HFF-Myc (cell line): ENCODE measurements at places on chromosomes 5 and 9.

DNA sequence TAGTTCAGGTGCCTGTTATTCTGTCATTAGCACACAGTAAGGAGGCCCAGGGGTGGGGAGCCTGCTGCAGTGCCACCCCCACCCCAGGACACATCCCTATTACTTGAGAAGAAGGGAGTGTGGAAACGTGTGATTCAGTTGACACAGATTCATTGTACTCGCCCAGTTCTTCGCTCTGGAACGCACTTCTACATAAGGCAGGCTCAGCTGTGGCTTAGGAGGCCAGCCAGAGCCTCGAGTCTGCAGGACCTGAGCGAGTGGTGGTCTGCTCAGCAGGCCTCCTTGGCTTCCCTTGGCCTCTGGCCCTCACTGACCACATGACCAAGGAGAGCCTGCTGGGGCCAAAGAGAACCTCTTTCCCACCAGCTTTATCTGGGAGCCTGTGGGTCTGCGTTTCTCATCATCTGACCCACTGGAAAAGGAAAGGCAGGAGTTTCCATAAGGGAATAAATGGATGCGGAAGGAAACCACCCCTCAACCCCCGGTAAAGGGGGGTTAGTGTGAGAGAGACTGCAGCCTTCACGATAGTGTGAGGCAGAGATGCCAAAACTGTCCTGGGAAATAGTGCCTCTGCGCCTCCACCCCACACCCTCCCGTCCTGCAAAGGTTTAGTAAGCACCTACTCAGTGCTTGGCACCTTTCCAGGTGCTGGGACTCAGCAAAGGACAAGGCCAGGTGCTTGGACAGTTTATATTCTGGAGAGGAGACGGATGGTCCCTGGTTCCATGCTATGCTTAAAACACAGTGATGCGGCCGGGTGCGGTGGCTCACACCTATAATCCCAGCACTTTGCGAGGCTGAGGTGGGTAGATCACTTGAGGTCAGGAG is 73.7 kb downstream of the PPARGC1B start:
- no peak for DNase-seq

DNA sequence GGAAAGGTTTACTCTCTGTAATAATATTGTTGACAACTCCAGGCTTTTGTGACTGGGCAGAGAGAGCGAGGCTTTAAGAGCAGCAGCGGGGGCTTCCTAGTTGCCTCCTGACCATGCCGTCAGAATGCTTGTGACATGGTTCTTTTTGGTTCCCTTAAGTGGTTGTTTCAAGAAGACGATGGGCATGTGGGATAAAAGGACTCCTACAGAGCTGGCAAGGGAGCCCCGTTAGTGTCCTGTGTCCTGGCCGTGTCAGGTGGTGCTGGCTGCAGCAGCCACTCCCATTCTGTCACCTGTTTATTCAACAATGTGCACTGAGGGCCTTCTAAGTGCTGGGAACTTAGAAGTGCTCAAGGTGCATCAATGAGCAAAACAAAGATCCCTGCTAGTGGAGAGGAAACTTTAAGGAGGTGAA is 19.7 kb downstream of the LCP2 start:
- DNase-seq: no peak

DNA sequence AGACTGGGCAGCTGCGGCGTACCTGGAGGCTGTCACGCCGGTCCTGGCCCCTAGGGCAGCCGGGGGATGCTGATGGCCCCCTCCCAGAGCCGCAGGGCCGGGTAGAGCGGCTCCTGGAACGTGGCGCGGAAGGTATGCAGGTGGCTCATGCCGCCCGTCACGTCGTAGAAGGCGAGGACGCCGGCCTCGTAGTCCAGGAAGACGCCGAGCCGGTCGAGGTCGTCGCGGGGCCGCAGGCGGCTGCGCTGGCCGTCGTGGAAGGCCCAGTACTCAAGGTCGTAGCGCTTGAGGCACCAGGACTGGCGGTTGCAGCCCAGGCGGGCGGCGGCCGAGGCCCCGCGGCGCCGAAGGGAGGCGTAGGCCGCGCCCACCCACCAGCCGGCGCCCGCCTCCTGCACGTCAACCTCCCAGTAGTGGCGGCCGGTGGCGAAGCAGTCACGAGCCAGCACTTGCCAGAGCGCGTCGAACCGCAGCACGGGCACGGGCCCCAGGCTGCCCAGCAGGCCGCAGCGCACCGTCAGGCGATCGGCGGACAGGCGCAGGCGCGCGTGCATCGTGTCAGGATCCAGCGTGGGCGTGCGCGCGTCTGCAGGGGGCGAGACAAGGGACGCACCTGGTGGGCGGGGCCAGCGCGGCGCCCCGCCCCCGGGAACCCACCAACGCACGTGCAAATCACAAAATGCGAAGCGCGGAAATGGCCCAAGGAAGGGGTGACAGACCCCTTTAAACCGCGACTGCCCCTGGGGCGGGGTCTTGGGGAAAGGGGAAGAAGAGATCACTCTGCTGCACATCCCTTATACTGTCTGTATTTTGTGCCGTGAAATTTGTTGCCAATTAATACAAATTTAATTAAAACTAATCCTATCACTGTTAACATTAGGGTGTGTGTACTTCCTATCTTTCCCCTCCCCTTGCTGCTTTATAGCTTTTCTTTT is 31.2 kb downstream of the NANS start:
- no peak for DNase-seq

GRCh38 chr9:129590466-129590865 is 30.4 kb downstream of the C9orf50 start:
- DNase-seq: no peak

DNA sequence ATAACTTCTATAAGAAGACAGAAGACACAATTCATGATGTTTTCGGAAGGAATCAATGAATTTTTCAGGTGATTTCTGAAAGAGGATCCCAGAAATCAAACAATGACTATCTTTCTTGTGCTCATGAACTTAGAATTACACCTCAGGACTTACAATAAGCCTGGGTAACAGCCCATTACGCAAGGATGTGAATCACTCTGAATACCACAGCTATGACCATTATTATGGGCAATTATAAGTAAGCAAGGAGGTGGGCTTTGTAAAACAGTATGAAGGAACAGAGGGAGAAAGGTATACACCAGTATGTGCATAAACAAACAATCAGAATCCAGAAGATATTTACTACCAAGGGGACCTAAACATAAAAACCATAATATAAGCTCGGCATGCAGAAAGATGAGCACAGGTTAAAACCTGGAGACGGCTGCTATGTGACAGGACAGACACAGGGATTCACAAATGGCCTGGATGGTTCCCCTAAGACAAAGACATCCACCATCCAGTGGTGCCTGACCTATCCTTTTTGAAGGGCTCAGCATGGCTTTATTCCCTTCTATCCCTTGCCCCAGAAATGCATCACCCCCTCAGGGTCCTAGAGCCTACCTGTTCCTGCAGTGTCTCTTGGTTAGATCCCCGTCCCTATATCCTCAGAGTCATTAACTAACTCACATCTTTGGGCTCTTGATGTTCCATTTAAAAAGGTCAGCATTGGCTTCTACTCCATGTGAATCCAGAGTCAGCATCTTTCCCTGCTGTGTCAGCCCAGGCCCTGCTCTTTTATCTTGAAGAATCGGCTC is 21.8 kb upstream of the PPP2CA start:
- no peak for DNase-seq

- no peak for DNase-seq
These were observed 806 bp upstream of the CDC42SE2 start for GRCh38 chr5:131262953-131263541.
